Left renal cortex interstitium (tissue), 4 donors: ENCODE measurements at places on chromosomes 16 and 17. TPM values are rescaled to one million over a fixed set of nuclear protein-coding genes. Genes with fewer than 3 reads are reported as not detected.

GRCh38 chr16:12651765-12652512 lies 151.7 kb downstream of the CPPED1 start:
- DNase-seq: no peak

CMTM2 gene
- 1.1 TPM for polyA plus RNA-seq

GRCh38 chr17:32142857-32143526 lies 690 bp downstream of the RHOT1 start:
- no peak for DNase-seq

DNA sequence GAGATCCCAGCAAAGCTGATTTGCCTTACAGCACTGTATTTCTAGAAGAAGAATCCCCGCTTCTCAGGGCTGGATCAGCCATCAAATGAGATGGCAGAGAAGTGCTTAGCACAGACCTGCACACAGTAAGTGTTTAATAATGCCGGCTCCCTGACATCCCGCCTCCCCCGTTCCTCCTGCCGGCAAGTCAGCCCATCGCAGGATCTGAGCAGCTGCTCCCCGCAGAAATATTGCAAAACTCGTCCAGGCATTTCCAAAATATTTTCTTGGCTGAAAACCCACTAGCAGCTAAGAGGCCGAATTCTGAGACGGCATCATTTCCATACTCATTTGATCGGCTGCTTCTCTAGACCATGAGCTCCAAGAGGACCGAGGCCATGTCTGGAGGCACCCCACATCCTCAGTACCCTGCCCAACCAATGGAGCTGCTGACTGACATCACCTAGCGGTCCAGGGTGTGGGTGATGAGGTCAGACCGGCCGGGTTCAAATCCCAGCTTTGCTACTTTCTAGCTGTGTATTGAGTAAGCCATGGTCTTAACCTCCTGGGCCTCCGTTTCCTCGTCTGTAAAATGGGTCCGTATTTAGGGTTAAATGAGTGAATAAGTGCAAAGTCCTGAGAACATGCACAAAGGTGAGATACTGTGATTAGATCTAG lies 251.5 kb downstream of the KATNIP start:
- no peak for DNase-seq

NHLRC4 gene
- 13.7 TPM for polyA plus RNA-seq

CHAD gene
- polyA plus RNA-seq: 0.68 TPM

DNA sequence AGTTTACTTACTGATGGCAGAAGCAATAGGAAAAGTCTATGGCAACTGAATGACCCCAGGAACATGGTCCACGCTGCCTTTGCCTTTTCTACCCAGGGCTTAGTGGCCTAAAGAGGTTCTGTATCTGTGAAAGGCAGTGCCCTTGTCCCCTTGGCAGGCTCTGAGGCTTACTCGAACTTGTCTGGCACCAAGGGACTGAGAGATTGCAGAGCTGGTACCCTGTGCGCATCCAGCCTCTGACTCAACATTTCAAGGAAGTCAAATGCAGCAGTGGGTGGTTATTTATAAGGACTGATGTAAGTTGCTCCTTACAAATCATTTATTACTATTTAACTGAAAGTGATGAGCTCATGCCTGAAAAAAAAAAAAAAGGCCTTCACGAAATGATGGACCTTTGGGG lies 299.9 kb upstream of the MYOCD start:
- DNase-seq: no peak

- DNase-seq: no peak
These were observed 32.1 kb upstream of the SMURF2 start for GRCh38 chr17:64694207-64694606.
